ENCODE measurements at places on chromosomes 12 and 14.

GRCh38 chr12:104637604-104638003 is 180.9 kb downstream of the CHST11 start:
- no peak for DNase-seq

DNA sequence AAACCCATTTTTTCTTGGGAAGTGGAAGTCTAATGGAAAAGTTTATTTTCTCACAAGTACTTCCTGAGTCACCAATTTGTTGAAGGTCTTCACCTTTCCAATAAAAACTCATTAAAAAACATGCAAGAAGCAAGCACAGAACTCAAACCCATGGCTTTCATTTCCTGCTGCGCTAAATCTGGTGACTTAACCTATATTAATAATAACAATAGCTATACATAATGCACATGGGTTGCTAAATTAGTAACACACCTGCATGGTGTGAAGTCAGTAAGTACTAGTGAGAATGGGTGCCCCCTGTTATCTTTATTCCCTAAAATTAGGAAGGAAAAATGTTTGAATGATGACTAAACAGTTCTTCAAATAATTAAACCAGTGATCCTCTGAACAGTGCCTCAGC is 52.3 kb downstream of the PPP2R5C start:
- no peak for DNase-seq

DNA sequence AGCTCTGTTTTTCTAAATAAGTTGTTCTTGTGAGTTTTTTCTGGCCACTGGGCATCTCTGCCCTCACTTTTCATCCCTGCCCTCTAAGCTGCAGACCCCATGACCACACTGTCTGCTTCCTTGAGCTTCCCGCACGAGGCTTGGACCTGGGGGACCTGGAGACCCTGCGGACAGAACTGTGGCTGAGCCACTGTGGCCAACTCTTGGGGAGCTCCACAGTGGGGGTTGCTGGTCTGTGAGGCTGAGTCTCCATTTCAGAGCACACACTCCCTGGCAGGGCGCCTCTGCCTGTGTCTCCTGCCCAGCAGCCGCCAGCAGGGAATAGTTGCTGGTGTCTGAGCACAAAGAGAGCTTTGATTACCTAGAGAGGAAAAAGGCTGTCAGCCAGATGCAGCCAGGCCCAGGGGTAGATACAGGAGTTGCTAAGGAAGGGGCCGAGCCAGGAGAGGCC is 13.1 kb upstream of the RIN3 start:
- DNase-seq, result peak; percentile 29

- no peak for DNase-seq
These were observed 418 bp upstream of the MYG1 start for GRCh38 chr12:53299101-53299453.

GRCh38 chr12:127363392-127363791 is 903.6 kb upstream of the TMEM132C start:
- peak; percentile 8 for DNase-seq

DNA sequence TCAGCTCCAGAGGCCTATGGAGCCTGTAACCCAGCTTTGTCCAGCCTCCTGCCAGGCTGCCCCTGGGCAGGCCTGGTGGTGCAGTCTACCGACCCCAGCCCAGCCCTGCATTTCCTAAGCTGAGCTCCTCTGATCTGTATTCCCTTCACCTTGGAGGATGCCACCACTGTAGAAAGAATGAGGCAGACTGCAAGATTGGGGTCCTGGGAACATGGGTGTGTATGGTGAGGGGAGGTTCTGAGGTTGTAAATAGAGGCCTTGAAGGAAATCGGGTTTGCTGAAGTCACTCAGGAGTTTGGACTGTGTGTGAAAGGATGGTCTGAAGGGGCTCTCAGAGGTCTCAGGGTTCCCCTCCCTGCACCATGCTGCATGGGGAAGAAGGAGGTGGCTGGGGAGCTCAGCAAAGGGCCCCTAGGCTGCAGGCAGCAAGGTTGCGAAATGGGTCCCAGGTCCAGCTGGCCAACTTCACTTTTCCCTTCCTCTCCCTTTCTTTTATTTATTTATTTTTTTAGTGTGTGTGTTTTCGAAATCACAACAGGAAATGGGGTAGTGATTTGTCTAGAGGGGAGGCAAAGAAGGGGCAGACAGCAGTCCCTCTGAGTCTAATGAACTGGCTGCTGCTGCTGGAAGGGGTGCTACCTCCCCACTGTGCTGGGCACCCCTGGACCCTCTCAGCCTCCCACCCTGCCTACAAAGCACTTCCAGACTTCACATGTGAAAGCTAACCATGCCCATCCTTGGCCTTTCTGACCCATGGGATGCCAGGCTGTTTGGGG is 1.2 kb upstream of the LRP1-AS start:
- no peak for DNase-seq

GRCh38 chr12:22856178-22856577 is 231.2 kb downstream of the ETNK1 start:
- no peak for DNase-seq

GRCh38 chr12:62525271-62525670 is 58.6 kb downstream of the MON2 start:
- DNase-seq, result no peak

GRCh38 chr14:71628433-71628832 is 303.8 kb upstream of the RGS6 start:
- DNase-seq, result no peak

GRCh38 chr12:118377884-118378470 is 1.6 kb downstream of the SUDS3 start:
- peak; percentile 84 for DNase-seq

GRCh38 chr14:67524634-67524963 is 8.5 kb upstream of the PLEKHH1 start:
- no peak for DNase-seq

All from neural crest cell (in vitro differentiated cells).